Activated T-helper 2 cell treated with anti-CD3 and anti-CD28 coated beads, Interferon-gamma antibody, Interleukin-2, Interleukin-4, amounts not matched to agents 10 μg/mL and 5 μg/mL and 100 μg/mL, durations not matched to agents 14 hours and 24 hours and 36 hours (primary cell): ENCODE measurements at places on chromosomes 7 and 10. TPM values are rescaled to one million over a fixed set of nuclear protein-coding genes. Genes with fewer than 3 reads are reported as not detected.

The NAT16 gene
- not detected in 2 replicates for total RNA-seq

The CASTOR2 gene
- 5.7 and 7.1 TPM in 2 replicates for total RNA-seq

The TAS2R3 gene
- total RNA-seq = 1.2 and 1.5 TPM in 2 replicates

The TFEC gene
- total RNA-seq = not detected in 2 replicates

The HABP2 gene
- not detected in 2 replicates for total RNA-seq

The KCNIP2 gene
- 3.2 TPM in 2 replicates for total RNA-seq

The TTYH3 gene
- 48.7 and 53.6 TPM in 2 replicates for total RNA-seq

The HERC4 gene
- 48.9 and 55.7 TPM in 2 replicates for total RNA-seq

The ZNF804B gene
- not detected in 2 replicates for total RNA-seq

The WEE2 gene
- total RNA-seq = 0.05 TPM in 1 of 2 replicates, not detected in the other

The LLCFC1 gene
- total RNA-seq = not detected in 2 replicates

The CYP26C1 gene
- total RNA-seq = 0.05 TPM in 1 of 2 replicates, not detected in the other

The IFIT1B gene
- total RNA-seq = not detected in 2 replicates

The MYO1G gene
- total RNA-seq = 442 and 450 TPM in 2 replicates

The ITPRIP gene
- total RNA-seq = 17.1 and 18.8 TPM in 2 replicates

The LIPK gene
- not detected in 2 replicates for total RNA-seq

The RHOBTB1 gene
- 0.05 and 0.30 TPM in 2 replicates for total RNA-seq

The UNCX gene
- not detected in 2 replicates for total RNA-seq

The FAM25A gene
- total RNA-seq = not detected in 2 replicates

The MACROH2A2 gene
- total RNA-seq = 6.1 and 7.1 TPM in 2 replicates

The CCDC3 gene
- total RNA-seq = 0.09 and 0.11 TPM in 2 replicates

The AKR1C4 gene
- not detected in 2 replicates for total RNA-seq

The CCDC172 gene
- not detected in 2 replicates for total RNA-seq

The SLC29A4 gene
- total RNA-seq = 0.73 and 1.7 TPM in 2 replicates

The GALNT17 gene
- total RNA-seq = not detected in 2 replicates

The NYAP1 gene
- total RNA-seq = 0.27 and 0.34 TPM in 2 replicates

The PNLIPRP3 gene
- total RNA-seq = not detected in 2 replicates

The AVPI1 gene
- 2.3 and 2.4 TPM in 2 replicates for total RNA-seq

The OR2A5 gene
- not detected in 2 replicates for total RNA-seq

The VAX1 gene
- total RNA-seq = not detected in 2 replicates

The POM121L12 gene
- total RNA-seq = not detected in 2 replicates

The SEMA3C gene
- total RNA-seq = 0.16 TPM in 1 of 2 replicates, not detected in the other

The PANK1 gene
- total RNA-seq = 5.7 and 9.2 TPM in 2 replicates

The CALD1 gene
- 10.1 and 11.3 TPM in 2 replicates for total RNA-seq

The HOXA7 gene
- not detected in 2 replicates for total RNA-seq

The TUBAL3 gene
- not detected in 2 replicates for total RNA-seq

The EGR2 gene
- total RNA-seq = 126 and 137 TPM in 2 replicates

The HELLS gene
- total RNA-seq = 224 and 230 TPM in 2 replicates

The CCDC201 gene
- not detected in 2 replicates for total RNA-seq

The DCLRE1C gene
- total RNA-seq = 20.5 and 21.0 TPM in 2 replicates

The UTF1 gene
- 0.16 and 0.28 TPM in 2 replicates for total RNA-seq

The CUZD1 gene
- total RNA-seq = 2.5 and 2.9 TPM in 2 replicates

The PDGFA gene
- 10.6 and 11.9 TPM in 2 replicates for total RNA-seq

The COL13A1 gene
- not detected in 2 replicates for total RNA-seq

The TMEM270 gene
- not detected in 2 replicates for total RNA-seq

The ASIC3 gene
- 3.3 and 4.0 TPM in 2 replicates for total RNA-seq

The MXI1 gene
- 12.2 and 14.6 TPM in 2 replicates for total RNA-seq

The UCMA gene
- total RNA-seq = not detected in 2 replicates
